GM18507 (cell line): ENCODE measurements at places on chromosomes 3 and 15.
A peak's percentile ranks its signal among the peaks of the same experiment; 100 is the strongest.

DNA sequence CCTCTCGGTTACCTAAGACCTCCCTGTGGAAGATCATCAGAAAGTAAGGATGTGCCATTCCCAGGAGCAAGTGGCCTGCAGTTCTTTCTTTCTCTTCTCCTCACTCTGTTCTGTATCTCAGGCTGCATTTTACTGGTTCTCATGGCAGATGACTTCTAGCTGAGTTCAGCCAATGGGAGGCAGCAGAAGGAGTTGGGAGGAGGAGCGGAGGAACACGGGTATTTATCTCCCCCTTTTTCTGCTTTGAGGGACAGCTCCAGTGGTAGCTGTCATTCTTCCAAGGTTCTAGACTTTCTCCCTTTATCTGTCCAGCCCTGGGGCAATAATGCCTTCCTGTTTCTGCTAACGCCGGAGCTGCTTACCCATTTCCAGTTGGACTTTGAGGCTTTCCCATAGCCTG is 339.9 kb downstream of the NR2F2 start:
- DNase-seq: no peak

- DNase-seq: no peak
Measured at GRCh38 chr3:71127844-71128243, 455.7 kb downstream of the FOXP1 start.

DNA sequence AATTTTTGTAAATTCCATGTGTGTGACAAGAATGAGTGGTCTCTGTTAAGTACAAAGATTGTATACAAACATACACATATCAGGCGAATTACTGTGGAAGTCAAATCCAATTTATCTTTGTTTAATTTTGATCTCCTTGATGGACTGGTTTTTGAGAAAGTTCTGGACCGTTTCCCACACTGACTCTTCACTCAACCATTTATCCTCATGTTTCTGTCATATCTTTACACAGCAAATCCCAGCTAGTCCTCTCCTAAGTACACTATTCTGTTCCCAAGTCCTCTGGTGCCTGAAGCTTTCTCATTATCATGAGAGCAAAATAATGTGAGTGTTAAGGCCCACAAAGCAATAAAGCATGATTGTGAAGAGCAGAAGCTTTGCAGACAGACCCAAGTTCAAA is 189.9 kb downstream of the WNT5A start:
- no peak for DNase-seq

DNA sequence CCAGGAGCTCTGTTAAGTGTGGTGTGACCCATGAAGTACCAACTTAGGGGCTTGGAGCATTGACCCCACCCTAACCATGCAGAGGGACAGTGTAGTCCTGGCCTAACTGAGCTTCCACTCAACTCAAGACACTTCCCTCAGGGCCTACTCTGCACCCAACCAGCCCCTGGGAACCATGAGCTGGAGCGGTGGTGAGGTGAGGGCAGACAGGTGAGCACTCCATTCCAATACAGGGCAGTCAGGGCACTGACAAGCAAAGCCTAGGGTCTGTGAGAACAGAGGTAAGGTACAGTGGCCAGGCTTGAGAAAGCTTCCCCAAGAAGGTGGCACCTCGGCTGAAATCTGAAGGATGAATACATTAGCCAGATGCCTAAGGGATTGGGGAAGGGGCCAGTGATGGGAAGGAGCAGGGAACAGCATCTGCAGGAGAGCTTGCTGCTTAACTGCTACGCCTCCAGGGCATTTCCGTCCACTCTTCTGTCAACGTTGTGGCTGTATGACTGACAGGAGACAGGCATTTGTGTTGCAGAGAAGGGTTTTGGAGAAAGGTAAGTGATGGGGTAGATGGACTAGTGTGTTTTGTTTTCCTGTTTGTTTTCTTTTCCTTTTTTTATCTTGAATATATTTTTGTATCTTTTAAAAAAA is 243.5 kb upstream of the TRIM42 start:
- DNase-seq: no peak

GRCh38 chr3:42683875-42684598 is 1.3 kb upstream of the KLHL40 start:
- no peak for DNase-seq

GRCh38 chr3:34808287-34808686 is 831.0 kb upstream of the ARPP21 start:
- DNase-seq: no peak

DNA sequence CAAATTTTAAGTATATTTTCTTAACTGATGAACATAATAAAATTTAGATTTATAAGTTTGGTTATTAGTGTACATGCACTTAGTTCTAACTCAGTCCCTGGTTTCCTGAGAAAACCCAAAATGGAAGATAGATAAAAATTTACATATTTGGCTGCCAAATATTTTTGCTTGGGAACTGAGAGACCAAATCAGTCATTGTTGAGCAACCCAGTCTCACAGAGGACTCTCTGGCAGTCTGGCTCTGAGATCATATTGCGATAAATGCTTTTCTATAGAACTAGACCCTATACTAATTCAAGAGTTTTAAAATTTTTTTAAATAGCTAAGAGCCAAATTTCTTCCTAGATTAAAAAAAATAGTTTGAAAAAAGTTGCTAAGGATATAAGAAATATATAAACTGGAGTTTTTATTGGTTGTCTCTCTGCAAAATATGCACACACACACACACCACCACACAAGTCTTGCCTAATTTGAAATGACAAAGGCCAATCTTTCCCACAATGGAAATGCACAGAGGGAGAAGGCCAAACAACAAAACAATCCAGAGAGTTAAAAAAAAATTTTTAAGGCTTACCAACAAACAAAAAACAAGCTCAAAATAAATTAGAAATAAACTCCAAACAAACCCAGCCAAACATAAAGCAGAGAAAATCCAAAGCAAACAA is 259.5 kb downstream of the MECOM start:
- DNase-seq: no peak

GRCh38 chr3:144770915-144771351 is 799.3 kb downstream of the DIPK2A start:
- DNase-seq: no peak

- DNase-seq: no peak
Measured at GRCh38 chr15:61226361-61227256, 2.5 kb downstream of the RORA start.

DNA sequence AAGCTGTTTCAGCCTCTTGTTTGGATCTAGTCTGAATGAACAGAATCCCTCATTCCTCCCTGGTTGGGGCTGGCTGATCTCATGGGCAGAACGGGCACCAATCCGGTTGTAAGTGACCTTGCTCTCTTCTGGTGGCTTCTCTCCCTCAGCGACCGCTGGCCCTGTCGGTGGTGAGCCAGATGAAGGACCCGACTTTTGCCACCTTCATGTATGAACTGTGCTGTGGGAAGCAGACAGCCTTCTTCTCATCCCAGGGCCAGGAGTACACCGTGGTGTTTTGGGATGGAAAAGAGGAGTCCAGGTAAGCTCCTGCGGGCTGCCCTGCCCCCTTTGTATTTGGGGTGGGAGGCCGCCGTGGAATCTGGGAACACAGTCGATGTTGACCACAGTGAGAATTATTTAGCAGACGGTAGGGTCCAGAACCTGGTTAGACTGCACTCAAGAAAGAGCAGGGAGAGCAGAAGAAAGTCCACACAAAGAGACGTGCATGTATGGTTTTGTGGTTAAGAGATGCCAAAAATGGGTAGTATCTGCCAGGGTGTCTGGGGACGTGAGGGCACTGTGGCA is 138.8 kb downstream of the LRRK1 start:
- no peak for DNase-seq

GRCh38 chr3:13420045-13420830 is at the start of gene NUP210:
TSS of gene NUP210 (minus strand) at chr3:13420322. CDS start at chr3:13420226, 96 bp downstream.
- peak; percentile 76 for DNase-seq

- no peak for DNase-seq
Measured at GRCh38 chr15:98796685-98797357, 148.5 kb downstream of the IGF1R start.

GRCh38 chr3:10599444-10599843 is 94.1 kb upstream of the ATP2B2 start:
- no peak for DNase-seq

DNA sequence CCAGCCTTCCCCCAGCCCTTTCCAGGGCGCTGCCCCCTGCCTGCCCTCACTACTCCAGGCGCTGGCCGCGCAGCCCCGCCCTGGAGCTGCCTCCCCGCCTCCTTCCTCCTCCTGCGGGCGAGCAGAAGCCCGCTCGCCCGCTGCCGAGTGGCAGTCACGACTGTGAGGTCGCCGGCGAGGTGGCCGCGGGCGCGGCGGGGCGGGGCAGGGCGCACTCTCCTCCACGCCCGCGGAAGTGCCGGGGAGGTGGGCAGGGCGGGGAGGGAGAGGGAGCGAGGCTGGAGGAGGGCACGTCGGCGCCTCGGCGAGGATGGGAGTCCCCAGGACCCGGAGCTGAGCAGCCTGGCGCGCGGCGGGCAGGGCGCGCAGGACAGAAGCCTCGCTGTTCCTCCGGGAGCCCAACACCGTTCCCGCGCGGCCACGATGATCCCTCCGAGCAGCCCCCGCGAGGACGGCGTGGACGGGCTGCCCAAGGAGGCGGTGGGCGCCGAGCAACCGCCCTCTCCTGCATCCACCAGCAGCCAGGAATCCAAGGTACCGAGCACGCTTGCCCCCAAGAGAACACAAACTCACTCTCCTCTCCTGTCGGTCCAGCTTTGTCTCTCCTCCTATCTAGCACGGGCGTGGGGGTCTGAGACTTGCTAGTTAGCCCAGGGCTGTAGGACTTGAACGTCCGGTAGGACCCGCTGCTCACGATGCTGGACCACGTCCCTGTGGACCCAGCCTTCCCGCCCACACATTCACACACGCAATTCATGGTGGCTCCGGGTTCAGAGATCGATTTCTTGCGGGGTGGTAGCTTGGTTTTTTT is at the start of gene STAC:
Gene STAC (plus strand): TSS at position 284 of the 811 bp plus-strand sequence. CDS start 140 bp downstream, at position 424.
- DNase-seq: no peak

DNA sequence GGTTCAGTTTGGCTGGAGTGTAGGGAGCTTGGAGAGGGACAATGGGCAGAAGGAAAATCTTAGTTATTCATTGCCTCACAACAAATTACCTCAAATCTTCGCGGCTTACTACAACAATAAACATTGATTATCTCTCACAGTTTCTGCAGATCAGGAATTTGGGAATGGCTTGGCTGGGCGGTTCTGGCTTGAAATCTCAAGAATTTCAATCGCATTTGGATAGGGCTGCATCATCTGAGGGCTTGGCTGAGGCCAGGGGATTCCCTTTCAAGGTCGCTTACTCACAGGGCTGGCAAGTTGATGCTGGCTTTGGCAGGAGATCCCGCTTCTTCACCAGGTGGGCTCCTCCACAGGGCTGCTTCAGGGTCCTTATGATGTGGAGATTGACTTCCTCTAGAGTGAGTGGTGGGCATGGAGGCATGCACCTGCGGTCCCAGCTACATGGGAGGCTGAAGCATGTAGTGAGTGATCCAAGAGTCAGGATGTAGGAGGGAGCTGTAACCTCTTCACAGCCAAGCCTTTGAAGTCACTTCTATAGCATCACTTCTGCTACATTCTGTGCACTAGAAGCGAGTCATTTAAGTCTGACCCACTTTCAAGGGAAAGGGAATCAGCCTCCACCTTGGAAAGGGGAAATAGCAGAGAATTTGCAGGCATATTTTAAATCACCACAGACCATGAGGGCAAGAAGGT is 63.1 kb downstream of the CDC25A start:
- DNase-seq: no peak

- no peak for DNase-seq
Measured at GRCh38 chr3:21662403-21662802, 88.6 kb downstream of the ZNF385D start.
